ENCODE measurements at places on chromosomes 12 and 14.

- DNase-seq = no peak
Observed at GRCh38 chr12:1791104-1791841, 29.1 kb upstream of the LRTM2 start.

DNA sequence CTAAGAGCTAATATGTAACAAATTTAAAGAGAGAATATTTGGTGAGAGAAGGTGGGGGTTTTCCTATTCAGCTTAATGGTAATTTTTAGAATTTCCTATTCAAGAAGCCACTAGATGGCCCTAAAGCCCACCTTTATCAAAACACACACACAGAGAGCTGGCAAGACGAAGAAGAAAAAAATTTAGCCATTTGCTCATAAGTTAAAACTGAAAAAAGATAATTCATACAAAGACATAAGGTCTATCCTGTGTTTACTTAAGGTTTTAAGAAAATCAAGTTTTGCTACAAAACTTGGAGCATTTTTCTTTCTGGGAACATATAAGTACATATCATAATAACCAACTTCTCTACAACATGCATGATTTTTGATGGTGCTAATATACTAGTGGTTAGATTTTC, 46.8 kb upstream of the PCED1B start:
- peak; percentile 33 for DNase-seq

- no peak for DNase-seq
Observed at GRCh38 chr12:123061441-123062205, 81.1 kb downstream of the ARL6IP4 start.

DNA sequence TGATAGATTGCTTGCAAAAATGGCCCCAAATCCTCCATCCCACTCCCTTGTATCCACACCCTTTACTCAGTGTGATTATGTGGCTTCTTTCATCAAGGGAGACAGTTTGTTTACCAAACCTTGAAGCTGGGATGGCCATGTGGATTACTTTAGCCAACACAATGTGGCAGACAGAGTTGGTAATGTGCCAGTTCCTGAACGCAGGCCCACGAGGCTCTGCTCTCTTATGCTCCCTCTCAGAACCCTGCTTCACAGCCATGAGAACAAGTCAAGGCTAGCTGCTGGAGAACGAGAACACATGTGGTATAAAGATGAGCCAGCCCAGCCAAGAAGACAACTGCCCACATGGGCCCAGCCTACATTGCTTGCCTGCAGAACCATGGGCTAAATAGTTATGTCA, 162.3 kb downstream of the NDUFA12 start:
- DNase-seq = no peak

DNA sequence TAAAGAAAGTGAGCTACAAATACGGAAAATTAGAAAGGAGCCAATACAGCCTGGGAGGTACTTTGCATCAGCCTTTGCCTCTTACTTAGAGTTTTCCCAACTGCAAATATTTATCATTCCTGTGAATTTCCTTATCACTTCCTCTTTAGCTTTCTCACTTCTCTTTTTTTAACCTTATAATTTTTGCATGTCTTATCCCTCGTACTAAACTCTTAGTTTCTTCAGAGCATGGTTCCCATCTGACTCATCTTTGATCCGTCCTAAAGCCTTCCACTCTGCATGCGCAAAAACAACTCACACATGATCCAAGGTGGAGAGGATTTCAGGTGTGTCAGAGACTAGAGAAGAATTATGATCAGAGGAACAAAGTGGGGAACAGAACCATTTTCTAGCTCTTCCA, 9.6 kb upstream of the SNAPC1 start:
- DNase-seq = no peak

DNA sequence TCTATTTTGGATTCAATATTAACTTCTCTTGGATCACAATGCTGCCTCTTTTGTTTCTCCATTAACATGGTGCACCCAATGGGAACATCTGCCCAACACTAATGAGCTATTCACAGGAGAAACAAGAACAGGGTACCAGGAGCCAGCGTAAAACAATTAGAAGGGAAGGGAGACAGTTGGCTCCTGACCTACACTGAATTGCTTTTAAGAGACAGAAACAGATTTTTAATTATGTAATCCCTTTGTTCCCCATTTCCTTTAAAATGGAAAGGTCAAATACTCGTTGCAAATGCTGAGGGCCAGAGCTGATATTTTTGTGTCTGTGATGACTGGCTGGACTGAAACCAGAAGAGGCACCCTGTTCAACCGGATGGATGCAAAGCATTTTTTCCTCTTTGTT, 108.3 kb downstream of the SEC23A start:
- DNase-seq = no peak

GRCh38 chr14:85852906-85853305, 323.0 kb downstream of the FLRT2 start:
- no peak for DNase-seq

- DNase-seq = no peak
Observed at GRCh38 chr12:7892186-7892980, 19.7 kb upstream of the SLC2A14 start.

DNA sequence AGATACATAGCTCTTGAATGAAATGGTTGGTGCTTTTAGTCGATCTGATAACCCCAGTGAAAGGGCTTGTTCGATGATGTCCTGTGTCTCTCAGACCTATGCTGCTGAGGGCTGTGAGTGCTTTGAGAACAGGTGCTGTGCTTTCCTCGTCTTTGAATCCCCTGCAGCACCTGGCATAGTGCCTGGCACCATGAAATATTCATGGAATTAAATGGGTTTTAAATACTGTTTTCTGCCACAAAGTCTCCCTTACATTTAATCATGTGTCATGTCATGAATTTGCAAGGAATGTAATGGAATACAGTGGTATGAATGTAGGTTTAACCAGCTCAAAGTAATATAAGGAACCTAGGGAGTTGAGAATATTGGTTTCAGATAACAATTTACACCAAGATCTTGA, 220.5 kb upstream of the PRICKLE1 start:
- DNase-seq = no peak

DNA sequence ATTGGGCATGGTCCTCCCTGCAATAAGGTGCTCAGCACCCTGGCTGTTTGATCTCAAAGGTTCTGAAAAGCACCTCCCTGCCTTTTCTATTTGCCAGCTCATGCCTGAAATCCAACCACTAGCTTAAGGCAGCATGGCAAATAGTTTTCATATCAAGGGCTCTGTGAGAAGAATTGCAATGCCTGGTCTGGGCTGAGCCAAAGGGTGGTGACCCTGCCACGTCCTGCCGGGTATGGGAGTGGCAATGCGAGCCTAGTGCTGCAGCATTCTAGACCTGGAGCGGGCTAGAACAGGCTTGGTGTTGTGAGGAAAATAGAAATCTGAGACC, 2.3 kb upstream of the SCNN1A start:
- no peak for DNase-seq

DNA sequence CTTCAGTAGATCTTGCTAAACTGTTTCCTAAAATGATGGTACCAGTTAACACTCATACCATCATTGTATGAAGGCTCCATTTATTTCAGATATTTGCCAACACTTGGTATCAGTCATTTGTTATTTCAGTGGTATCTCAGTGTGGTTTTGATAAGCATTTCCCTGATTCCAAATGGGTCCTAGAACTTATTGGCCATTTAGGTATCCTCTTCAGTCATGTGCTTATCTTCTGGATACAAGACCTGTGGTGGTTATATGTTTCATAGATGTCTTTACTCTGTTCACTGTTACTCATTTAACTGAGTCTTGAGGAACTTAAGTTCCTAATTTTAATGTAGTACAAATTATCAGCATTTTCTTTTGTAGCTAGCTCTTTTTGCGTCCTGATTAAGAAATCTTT, 13.5 kb downstream of the SINHCAF start:
- DNase-seq = no peak

DNA sequence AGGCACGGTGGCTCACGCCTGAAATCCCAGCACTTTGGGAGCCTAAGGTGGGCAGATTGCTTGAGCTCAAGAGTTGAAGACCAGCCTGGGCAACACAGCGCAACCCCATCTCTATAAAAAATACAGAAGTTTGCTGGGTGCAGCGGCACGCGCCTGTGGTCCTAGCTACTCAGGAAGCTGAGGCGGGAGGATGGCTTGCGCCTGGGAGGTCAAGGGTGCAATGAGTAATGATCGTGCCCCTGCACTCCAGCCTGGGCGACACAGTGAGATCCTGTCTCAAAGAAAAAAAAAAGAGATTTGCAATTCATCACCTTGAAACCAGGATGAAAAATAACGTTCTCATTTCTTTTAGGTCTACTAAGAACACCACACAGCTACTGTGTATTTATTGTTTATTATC, 4.0 kb downstream of the STX2 start:
- no peak for DNase-seq

GRCh38 chr14:36521598-36522345, 1.7 kb upstream of the NKX2-1 start:
- DNase-seq = no peak

GRCh38 chr12:89507015-89507824, 17.4 kb downstream of the GALNT4 start:
- DNase-seq = no peak

- DNase-seq = no peak
Observed at GRCh38 chr14:77406718-77407117, 16.6 kb downstream of the NOXRED1 start.

- DNase-seq = no peak
Observed at GRCh38 chr14:95524706-95525512, 8.5 kb upstream of the SYNE3 start.

GRCh38 chr12:68334132-68334531, 2.0 kb upstream of the MDM1 start:
- no peak for DNase-seq

DNA sequence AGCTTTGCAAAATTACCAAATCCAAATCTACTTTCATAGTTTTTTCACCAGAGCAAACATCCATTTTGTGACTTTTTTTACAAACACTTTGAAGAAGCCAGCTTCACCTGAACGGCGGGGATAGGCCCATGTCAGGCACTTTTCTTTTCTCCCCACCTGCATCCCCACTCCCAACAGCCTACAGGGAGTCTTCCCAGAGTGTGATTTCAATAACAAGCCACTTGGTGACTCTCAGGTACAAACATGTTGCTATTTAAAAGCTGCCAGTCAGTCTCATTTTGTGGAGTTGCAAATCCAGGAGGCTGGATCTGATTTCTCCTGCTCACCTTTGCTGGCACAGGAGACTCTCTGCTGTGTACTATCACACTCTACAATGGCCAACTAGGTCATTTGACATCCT, 285.5 kb downstream of the KCNH5 start:
- DNase-seq = no peak

- DNase-seq = no peak
Observed at GRCh38 chr12:96237465-96238077, 43.4 kb downstream of the ELK3 start.

GRCh38 chr12:93381161-93381975, 3.6 kb downstream of the NUDT4 start:
- DNase-seq = no peak
